ENCODE measurements at places on chromosomes 7 and 10.

DNA sequence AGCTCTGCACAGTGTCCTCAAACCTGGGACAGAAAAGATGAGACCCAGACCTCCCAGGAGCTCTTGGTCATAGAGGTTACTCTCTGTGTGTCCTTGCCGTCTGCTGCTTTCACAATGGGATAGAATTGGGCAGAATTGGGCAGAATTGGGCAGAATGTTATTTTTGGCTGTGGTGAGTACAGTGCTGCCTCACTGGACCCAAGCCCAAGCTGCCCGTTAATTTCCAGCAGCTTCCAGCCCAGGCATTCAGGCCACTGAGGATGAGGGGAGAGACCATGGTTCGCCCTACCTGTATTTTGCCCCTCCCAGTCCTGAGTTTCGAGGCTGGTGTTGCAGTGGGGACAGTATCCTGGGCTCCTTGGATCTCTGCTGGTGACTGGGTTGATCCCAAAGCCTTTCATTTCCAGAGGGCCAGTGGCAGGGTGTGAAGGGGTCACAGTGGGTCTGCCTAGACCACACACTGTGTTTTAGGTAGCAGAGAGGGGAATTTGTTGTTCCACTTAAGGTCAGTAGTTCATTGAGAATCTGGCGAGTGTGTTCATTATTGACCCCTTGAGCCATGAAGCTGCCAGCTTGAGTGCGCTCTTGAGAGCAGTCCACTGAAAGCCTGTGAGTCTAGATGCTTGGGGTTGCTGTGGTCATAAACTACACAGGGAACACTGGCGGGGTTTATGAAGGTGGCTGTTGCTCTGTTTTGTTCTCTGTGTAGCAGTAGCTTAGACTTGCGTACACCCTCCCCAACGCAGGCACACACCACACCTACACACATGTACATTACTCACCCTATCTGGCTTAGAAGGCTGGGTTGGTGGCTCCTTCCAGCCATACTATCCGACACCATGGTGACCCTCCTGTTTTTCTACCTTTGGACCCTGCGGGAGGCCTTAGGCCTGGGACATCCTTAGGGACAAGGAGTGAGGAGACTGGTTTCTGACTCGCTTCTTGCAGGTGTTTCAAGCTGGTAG is 23.5 kb downstream of the NACAD start:
- DNase-seq: peak; percentile 44

- DNase-seq: peak; percentile 82
Measured at GRCh38 chr10:114239117-114239993, at the start of gene VWA2. TSS of gene VWA2 (plus strand) at chr10:114239254. CDS start at chr10:114248714, 9,460 bp downstream.

DNA sequence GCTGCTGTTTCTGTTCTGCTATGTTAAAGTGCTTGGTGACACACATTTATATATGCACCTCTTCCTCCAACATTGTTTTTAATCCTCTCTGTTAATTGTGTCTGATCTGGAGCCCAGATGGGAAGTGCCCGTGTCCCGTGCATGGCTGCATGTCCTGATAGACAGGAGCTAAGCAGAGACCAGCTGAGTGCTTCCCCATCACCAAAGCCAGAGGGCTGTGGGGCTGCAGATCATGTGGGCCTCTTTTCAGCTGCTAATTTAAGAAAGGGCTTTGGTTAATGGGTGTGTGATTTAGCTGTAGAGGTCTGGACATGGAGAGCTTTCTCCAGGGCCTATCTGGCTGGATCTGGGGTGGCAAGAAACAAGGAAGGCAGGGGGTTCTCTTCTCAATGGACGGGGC is 96.5 kb upstream of the NPS start:
- DNase-seq: no peak

DNA sequence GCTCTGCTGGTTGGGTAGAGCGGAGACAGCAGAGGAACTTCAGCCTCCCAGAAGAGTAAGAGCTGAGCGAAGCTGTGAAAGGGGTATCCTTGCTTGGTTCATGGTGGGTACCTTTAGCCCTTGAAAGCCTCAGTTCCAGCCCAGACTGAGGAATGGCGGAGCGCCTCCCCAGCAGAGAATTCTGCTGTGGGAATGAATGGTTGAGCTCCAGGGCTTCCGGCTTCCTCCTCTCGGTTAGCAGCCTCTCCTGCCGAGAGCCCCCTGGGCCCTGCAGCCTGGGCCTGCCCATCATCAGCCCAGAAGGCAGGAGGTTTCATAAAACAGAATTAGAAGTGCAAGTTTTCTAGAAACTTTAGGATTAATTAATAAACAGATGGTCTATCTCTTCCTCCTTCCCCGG is 79.9 kb upstream of the ANLN start:
- DNase-seq: no peak

DNA sequence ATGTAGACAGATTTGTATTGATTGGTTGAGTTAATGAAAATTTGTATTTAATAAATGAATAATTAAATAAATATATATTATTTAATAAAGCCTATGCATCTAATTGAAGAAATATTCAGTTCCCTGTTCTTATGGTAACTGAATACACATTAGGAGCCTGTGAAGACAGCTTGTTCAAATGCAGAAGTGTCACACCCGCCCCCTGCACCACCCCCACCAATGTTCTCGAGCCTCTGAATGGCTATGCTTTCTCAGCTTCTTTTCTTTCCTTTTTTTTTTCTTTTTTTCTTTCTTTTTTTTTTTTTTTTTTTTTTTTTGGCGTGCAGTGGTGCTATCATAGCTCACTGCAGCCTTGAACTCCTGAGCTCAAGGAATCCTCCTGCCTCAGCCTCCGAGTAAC is 38.3 kb upstream of the PARD3 start:
- DNase-seq: no peak

DNA sequence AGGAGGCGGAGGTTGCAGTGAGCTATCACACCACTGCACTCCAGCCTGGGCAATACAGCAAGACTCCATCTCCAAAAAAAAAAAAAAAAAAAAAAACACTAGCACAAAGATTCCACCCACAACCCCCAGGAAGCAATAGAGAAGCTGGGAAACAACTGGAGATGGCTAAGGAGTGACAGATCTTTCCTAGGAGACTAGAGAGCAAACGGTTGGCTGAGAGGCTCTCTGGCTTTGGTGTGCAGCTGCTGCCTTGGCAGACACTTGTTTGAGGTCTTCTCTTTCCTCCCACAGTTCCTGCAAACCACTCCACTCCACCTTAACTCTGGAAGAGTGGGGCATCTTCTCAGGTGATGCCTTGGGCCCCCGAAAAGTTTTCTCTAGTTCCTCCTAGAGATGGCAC is 78.5 kb upstream of the LANCL2 start:
- no peak for DNase-seq

GRCh38 chr7:138873220-138873892 is 75.4 kb upstream of the ATP6V0A4 start:
- DNase-seq: no peak

DNA sequence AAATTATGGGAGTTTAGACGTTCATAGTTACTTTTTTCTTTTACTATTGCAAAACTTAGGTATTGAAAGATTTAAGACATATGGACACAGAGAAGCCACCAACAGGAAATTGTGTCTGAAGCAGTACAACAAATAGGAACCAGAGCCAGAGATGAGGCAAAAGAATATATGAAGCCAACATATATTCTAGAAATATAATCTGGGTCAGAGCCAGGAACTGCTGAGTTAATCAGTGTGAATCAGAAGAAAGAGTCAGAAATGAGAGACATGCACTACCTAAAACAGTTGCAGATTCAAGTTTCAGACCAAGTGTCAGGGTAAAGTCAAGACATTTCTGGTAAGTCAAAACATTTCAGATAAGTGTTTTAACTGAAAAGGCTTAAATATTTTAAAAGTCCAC is 67.7 kb downstream of the DGKB start:
- no peak for DNase-seq

DNA sequence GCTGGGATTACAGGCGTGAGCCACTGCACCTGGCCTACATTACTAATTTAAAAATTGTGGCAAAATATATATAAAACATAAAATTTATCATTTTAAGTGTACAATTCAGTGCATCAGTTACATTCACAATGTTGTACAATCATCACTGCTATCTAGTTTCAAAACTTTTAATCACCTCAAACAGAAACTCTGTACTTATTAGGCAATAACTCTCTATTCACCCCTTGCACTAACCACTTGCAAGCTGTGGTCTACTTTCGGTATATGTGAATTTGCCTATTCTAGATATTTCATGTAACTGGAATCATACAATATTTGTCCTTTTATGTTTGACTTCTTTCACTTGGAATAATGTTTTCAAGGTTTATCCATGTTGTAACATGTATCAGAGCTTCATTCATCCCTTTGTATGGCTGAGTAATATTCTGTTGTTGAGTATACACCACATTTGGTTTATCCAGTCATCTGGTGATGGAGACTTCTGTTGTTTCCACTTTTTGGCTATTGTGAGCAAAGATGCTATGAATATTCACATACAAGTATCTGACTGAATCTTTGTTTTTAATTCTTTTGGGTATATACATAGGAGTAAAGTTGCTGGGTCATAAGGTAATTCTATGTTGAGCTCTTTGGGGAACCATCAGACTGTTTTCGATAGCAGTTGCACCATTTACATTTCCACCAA is 14.3 kb upstream of the ELOVL3 start:
- DNase-seq: no peak

GRCh38 chr7:36109013-36109627 is 43.9 kb upstream of the EEPD1 start:
- no peak for DNase-seq

GRCh38 chr7:87344446-87344845 is 1.0 kb upstream of the CROT start:
- no peak for DNase-seq

GRCh38 chr10:78991187-78991586 is 77.6 kb upstream of the ZMIZ1 start:
- no peak for DNase-seq

- no peak for DNase-seq
Measured at GRCh38 chr10:48604991-48605508, at the start of gene ARHGAP22. TSS of gene ARHGAP22 (minus strand) at chr10:48605073. CDS start at chr10:48604796, 277 bp downstream.

GRCh38 chr10:131856441-131857094 is 44.2 kb upstream of the PPP2R2D start:
- DNase-seq: peak; percentile 57

Measured in spleen (tissue), 13 donors.